ENCODE measurements at places on chromosomes 2 and 18.

DNA sequence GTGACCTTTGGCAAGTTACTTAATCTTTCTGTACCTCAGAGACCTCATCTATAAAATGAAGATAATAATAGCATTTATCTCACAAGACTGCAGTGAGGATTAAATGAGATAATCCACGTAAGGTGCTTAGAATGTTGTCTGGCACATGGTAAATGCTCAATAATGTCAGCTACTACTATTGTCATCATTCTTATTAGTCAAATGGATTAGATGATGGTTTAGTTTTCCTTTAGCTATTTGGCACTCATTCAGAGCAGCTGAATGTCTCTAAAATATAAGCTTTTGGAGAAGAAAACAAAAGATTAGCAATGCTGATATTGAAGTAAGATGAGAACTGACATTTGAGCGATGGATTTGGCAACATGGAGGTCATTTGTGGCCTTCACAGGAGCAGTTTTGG lies 125.1 kb downstream of the AQP4 start:
- no peak overlapping the region for H3K4me3 ChIP-seq
- H3K4me1 ChIP-seq, result no peaks in the 10 kb centered on the region
- H3K27ac ChIP-seq, result no peak overlapping the region
- H3K36me3 ChIP-seq, result no peaks in the 10 kb centered on the region

GRCh38 chr18:78703291-78703690 lies 276.3 kb upstream of the SALL3 start:
- no peak for DNase-seq
- no peaks in the 10 kb centered on the region for H3K36me3 ChIP-seq
- H3K4me1 ChIP-seq, result no peaks in the 10 kb centered on the region
- peaks cover 18% of the 10 kb centered on the region for H3K27me3 ChIP-seq
- H3K27ac ChIP-seq, result no peak overlapping the region
- no peak overlapping the region for H3K4me3 ChIP-seq

DNA sequence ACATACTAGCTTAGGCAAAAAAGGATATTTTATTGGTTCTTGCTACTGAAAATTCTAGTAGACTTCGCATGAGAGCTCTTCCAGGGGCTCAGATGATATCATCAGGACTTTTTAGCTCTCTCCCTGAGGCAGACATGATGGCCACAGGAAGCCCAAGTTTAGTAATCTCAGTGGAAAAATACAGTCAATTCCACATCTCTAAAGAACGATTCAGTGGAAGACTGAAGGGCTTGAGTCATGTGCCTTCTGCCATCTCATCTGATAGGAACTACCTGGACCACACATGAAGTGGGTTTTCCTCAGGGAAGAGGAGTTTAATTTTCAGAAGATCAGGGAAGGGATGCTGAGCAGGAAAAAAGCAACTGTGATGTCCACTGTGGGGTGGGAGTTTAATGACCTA lies 117.3 kb downstream of the TTC27 start:
- no peaks in the 10 kb centered on the region for H3K4me1 ChIP-seq
- no peak for DNase-seq
- H3K27me3 ChIP-seq, result no peaks in the 10 kb centered on the region
- H3K36me3 ChIP-seq, result peaks cover 29% of the 10 kb centered on the region

GRCh38 chr2:14303366-14304115 lies 329.0 kb upstream of the LRATD1 start:
- no peaks in the 10 kb centered on the region for H3K36me3 ChIP-seq
- H3K27ac ChIP-seq, result no peak overlapping the region
- H3K4me1 ChIP-seq, result no peaks in the 10 kb centered on the region
- H3K27me3 ChIP-seq, result no peaks in the 10 kb centered on the region

GRCh38 chr2:214533541-214533940 lies 122.7 kb downstream of the VWC2L start:
- DNase-seq, result no peak
- H3K4me1 ChIP-seq, result no peaks in the 10 kb centered on the region
- peaks cover 10% of the 10 kb centered on the region for H3K27me3 ChIP-seq
- no peak overlapping the region for H3K27ac ChIP-seq

GRCh38 chr2:100752628-100753333 lies 67.2 kb upstream of the NPAS2 start:
- H3K36me3 ChIP-seq, result no peaks in the 10 kb centered on the region
- peaks cover 7% of the 10 kb centered on the region for H3K4me1 ChIP-seq
- no peak for DNase-seq
- H3K27me3 ChIP-seq, result peaks cover 67% of the 10 kb centered on the region
- no peak overlapping the region for H3K4me3 ChIP-seq
- H3K27ac ChIP-seq, result no peak overlapping the region

DNA sequence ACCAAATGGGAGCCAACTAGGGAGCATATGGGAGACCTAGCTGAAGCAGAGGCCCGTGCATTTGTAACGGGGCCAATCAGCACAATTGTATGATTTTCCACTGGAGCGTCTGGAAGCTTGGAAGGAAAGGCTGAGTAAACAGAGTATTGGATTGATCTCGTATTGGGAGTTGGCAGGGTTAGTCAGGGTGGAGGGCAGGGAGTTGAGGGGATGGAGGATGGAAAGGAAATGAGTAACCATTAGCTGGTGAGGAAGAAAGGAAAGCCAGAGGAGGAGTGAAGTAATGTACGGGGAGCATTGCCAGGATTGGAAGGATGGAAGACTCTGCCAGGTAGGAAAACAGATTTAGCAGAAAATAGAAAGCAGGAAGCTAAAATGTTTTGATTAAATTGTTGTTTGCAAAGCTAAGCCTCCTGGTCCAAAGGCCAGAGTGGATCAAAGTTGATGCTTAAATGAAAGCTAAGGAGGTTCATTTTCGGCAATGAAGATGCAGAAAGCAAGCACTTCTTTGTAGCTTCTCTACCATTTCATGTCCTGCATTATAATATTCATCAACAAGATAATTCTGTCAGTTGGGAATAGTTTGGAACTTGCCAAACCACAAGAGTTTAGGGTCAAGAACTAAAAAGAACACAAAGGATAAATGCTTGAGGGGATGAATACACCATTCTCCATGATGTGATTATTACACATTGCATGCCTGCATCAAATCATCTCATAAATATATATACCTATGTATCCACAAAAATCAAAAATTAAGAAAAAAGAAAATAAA lies 75.6 kb upstream of the TTN start:
- H3K36me3 ChIP-seq, result no peaks in the 10 kb centered on the region
- H3K27ac ChIP-seq, result no peak overlapping the region
- H3K27me3 ChIP-seq, result no peaks in the 10 kb centered on the region
- H3K4me1 ChIP-seq, result no peaks in the 10 kb centered on the region
- DNase-seq, result no peak
- H3K4me3 ChIP-seq, result no peak overlapping the region

- no peaks in the 10 kb centered on the region for H3K27me3 ChIP-seq
- DNase-seq, result no peak
- H3K4me1 ChIP-seq, result no peaks in the 10 kb centered on the region
- no peak overlapping the region for H3K4me3 ChIP-seq
- H3K27ac ChIP-seq, result no peak overlapping the region
- no peaks in the 10 kb centered on the region for H3K36me3 ChIP-seq
These were observed 1272.2 kb upstream of the LRRTM1 start for GRCh38 chr2:81576713-81577112.

- no peak for DNase-seq
- no peaks in the 10 kb centered on the region for H3K36me3 ChIP-seq
- no peak overlapping the region for H3K27ac ChIP-seq
- H3K4me3 ChIP-seq, result no peak overlapping the region
- peaks cover 22% of the 10 kb centered on the region for H3K27me3 ChIP-seq
These were observed 36.2 kb upstream of the FMNL2 start for GRCh38 chr2:152298754-152299153.

- H3K4me1 ChIP-seq, result peaks cover 7% of the 10 kb centered on the region
- no peaks in the 10 kb centered on the region for H3K27me3 ChIP-seq
- H3K4me3 ChIP-seq, result no peak overlapping the region
- H3K27ac ChIP-seq, result no peak overlapping the region
- no peaks in the 10 kb centered on the region for H3K36me3 ChIP-seq
These were observed 228.9 kb downstream of the RNF144A start for GRCh38 chr2:7146151-7146550.

GRCh38 chr2:1745171-1746023 lies 1.1 kb upstream of the PXDN start:
- peaks cover 62% of the 10 kb centered on the region for H3K27me3 ChIP-seq
- H3K36me3 ChIP-seq, result no peaks in the 10 kb centered on the region
- H3K4me3 ChIP-seq, result peak overlapping the region; percentile 53
- DNase-seq, result no peak

- H3K36me3 ChIP-seq, result no peaks in the 10 kb centered on the region
- DNase-seq, result no peak
- no peak overlapping the region for H3K4me3 ChIP-seq
- H3K27ac ChIP-seq, result no peak overlapping the region
- H3K27me3 ChIP-seq, result peaks cover 4% of the 10 kb centered on the region
- no peaks in the 10 kb centered on the region for H3K4me1 ChIP-seq
These were observed 15.9 kb upstream of the CRIM1 start for GRCh38 chr2:36339607-36340218.

- no peaks in the 10 kb centered on the region for H3K27me3 ChIP-seq
- no peaks in the 10 kb centered on the region for H3K4me1 ChIP-seq
- no peak overlapping the region for H3K27ac ChIP-seq
- no peak for DNase-seq
- H3K36me3 ChIP-seq, result no peaks in the 10 kb centered on the region
These were observed 98.5 kb downstream of the MYOM1 start for GRCh38 chr18:3121259-3121658.

- H3K36me3 ChIP-seq, result no peaks in the 10 kb centered on the region
- H3K27ac ChIP-seq, result no peak overlapping the region
- no peaks in the 10 kb centered on the region for H3K4me1 ChIP-seq
These were observed 64.1 kb upstream of the CNGA3 start for GRCh38 chr2:98282109-98282508.

DNA sequence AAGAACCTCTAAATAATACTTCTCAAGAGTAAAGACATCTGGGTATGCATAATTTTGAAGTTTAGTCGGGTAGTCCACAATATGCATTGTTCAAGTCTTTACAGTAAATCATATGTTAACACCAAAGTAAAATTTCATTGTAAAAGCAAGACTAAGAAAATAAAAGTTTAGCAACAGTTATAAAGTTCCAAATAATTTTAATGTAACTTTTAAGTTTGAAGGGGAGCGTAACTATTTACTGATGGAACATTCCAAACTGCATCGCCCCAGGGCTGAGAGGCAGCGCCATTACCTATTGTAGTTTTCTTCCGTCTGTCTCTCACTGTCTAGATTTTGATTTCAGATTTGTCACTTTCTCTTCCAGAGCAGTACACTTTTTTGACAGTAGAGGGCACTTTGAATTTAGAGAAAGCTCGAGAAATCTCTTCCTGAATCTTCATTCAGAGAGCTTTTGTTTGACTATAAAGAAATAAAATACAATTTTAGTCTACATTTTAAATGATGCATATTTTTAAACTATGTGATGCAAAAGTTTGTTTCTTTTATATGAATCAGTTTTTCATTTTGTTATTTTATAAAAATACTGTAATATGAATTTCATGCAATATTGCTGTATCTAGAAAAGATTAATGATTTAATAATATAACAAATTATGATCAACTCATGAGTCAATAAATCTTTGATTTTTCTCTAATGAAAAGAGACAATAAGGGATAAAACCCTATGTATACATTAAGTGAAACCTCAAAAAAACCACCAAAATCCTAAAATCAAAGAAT lies 389.8 kb downstream of the FIGN start:
- H3K4me1 ChIP-seq, result no peaks in the 10 kb centered on the region
- H3K27ac ChIP-seq, result no peak overlapping the region
- no peaks in the 10 kb centered on the region for H3K36me3 ChIP-seq
- DNase-seq, result no peak
- H3K4me3 ChIP-seq, result no peak overlapping the region

DNA sequence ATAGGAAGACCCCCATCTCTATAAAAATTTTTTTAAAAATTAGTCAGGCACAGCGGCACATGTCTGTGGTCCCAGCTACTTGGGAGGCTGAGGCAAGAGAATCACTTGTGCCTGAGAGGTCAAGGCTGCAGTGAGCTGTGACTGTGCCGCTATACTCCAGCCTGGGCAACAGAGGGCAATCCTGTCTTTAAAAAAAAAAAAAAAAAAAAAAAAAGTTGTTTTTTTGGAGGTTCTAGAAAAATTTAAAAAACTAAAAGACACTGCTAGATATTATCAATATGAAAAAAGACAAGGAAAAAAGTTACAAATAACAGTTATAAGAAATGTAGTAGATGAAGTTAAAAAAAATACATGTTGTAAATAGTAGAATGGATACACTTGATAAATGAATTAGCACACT lies 56.1 kb upstream of the C2orf15 start:
- no peak overlapping the region for H3K27ac ChIP-seq
- H3K4me1 ChIP-seq, result peaks cover 8% of the 10 kb centered on the region
- no peaks in the 10 kb centered on the region for H3K36me3 ChIP-seq
- peaks cover 62% of the 10 kb centered on the region for H3K27me3 ChIP-seq

DNA sequence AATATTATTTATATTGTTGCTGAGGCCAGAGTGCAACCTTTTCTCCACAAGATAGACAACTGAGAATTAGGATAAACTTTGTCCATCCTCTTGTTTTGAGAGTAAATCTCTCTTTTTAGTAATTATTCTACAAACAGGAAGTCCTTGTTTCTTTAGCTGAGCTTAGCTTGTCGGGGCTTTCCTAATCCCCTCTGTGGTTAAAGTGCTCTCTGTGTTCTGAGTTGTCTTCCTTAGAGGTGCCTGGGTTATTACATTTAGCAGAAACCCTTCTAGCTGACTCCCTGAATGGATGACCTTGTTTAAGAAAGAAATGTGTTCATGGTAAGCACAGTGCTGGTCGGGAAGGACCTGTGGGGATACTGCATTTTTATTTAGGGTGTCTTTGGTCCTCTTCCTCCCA lies 12.7 kb downstream of the USP39 start:
- no peaks in the 10 kb centered on the region for H3K27me3 ChIP-seq
- peaks cover 4% of the 10 kb centered on the region for H3K4me1 ChIP-seq
- peaks cover 99% of the 10 kb centered on the region for H3K36me3 ChIP-seq
- H3K4me3 ChIP-seq, result no peak overlapping the region
- no peak for DNase-seq

DNA sequence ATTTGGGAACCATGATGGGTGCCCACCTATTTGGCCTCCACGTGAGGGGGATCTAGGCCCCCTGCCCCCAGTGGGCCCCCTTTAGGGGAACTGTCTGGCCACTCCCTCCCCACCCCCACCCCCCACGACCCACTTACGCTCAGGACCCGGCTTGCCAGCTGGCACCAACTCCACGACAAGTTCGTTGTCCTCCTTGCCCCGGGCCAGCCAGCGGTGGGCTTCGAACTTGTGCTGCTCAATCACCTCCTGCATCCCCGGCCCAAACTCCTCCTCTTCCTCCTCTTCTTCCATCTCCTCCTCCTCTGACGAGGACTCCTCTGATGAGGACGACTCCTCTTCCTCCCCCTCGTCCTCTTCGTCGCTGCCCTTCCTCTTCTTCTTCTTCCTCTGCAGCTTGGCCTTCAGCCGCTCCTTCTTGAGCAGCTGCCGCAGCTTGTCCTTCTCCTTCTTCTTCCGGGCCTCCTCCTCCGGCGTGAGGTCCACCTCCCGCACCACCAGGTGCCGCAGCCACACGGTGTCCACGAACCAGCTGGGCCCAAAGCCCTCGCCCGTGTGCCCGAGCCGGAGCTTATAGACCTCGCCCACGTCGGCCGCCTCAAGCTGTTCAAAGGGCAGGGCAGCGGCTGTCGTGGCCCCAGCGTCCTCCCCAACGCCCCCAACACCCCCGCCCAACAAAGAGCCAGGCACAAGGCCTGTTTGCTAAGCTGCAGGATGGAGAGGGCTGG lies 96.9 kb downstream of the LOXHD1 start:
- peaks cover 57% of the 10 kb centered on the region for H3K27me3 ChIP-seq
- no peak overlapping the region for H3K27ac ChIP-seq
- no peak for DNase-seq
- H3K4me3 ChIP-seq, result no peak overlapping the region
- H3K36me3 ChIP-seq, result no peaks in the 10 kb centered on the region
- no peaks in the 10 kb centered on the region for H3K4me1 ChIP-seq

Data from effector memory CD8-positive, alpha-beta T cell (primary cell).